Activated CD8-positive, alpha-beta memory T cell treated with anti-CD3 and anti-CD28 coated beads for 48 hours (primary cell): ENCODE measurements at places on chromosomes 3 and 15.

DNA sequence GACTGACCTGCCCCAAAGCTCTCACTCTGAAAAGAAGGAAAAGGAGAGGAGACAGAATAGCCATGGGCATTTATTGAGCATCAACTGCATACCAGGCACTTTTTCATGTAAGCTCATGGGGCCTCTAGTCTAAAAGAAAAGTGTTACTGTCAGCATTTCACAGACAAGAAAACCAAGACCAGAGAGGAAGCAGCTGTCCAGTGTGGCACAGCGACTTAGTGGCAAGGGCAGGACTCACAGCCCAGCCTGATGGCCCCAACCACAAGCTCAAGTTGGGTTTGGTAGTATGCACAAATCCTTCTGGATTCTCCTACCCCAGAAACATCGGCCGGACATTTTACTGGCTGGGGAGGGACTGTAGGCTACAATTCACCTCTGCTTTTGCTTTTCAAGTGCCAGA lies 5.8 kb downstream of the EFCC1 start:
- no peak for DNase-seq

- DNase-seq = no peak
Observed at GRCh38 chr3:111143-112069, 85.2 kb upstream of the CHL1 start.

GRCh38 chr15:29438703-29439055 lies 169.1 kb upstream of the NSMCE3 start:
- DNase-seq = no peak

- no peak for DNase-seq
Observed at GRCh38 chr3:14216257-14217048, 37.8 kb downstream of the LSM3 start.

- no peak for DNase-seq
Observed at GRCh38 chr3:102200126-102200525, 234.7 kb upstream of the ZPLD1 start.

- DNase-seq = no peak
Observed at GRCh38 chr15:100190675-100191074, 151.1 kb downstream of the ADAMTS17 start.

DNA sequence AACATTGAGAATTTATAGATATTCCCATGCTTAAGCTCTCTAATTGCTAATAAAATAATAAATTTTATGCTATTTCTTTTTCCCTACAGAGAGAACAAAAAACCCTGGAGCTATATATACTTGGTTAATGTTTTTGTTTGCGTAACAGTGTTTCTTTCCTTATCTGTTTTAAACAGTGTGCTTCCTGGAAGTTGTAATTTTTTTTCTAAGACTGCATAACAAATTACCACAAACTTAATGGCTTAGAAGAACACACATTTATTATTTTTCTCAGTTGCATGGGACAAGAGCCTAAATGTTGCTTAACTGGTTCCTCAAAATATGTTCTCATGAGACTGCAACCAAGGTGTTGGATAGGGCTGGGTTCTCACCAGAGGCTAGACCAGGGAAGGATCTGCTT lies 49.7 kb upstream of the DPH6 start:
- DNase-seq = no peak
